SK-N-SH (cell line): ENCODE measurements at places on chromosomes 13 and 19. TPM values are rescaled to one million over a fixed set of nuclear protein-coding genes. Genes with fewer than 3 reads are reported as not detected.

The KRTDAP gene
- not detected in 2 replicates for polyA plus RNA-seq

The SCEL gene
- 0.02 and 0.03 TPM in 2 replicates for polyA plus RNA-seq

DNA sequence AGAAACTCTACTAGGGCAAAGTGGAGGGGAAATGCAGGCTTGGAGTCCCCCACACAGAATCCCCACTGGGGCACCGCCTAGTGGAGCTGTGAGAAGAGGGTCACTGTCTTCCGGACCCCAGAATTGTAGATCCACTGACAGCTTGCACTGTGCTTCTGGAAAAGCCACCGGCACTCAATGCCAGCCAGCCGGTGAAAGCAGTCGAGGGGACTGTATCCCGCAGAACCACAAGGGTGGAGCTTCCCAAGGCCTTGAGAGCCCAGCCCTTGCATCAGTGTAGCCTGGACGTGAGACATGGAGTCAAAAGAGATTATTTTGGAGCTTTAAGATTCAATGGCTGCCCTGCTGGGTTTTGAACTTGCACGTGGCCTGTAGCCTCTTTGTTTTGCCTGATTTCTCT is 47.2 kb upstream of the FAM124A start:
- DNase-seq, result no peak

DNA sequence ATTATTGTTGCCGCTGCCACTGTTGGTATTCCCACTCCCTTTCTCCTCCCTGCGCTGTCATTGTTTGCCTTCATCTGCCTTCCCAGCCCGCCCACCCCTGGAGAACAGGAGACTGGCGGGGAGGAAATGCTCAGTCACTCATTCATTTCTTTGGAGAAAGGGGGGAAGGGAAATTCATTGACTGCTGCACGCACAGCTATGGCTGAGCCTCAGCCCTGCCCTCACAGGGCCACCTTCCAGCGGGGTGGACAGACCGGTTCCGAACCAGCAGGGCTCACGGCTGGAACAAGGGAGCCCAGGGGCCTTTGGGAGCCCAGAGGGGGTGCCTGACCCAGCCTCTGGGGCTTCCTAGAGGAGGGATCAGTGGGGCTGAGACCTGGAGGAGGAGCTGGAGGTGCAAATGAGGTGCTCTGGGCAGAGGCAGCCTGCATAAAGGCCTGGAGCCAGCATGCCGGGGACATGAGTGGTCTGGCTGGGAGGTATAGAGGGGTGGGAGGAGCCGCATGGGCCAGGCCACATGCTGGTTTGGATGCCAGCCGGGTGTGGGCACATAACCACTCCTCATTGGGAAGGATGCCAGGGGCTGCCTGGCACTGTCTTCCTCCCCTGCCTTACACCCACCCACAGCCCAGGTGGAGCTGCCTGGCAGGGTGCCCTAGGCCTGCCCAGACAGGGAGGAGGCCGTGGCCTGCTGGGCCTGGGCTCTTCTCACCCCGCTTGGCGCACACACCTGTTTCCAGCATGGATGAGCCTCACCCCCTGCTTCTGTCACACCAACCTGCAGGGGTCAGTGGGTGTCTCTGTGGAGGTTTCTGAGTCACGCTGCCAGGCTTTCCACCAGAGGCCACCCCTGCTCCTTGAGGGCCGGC is 26.8 kb downstream of the PPP5C start:
- peak; percentile 80 for DNase-seq
